ENCODE measurements at places on chromosomes 3 and 15. TPM values are rescaled to one million over a fixed set of nuclear protein-coding genes. Genes with fewer than 3 reads are reported as not detected.

Gene IQCF5
- total RNA-seq, result not detected

Gene CCDC13
- total RNA-seq, result 0.46 TPM

Gene THBS1
- total RNA-seq, result 51.1 TPM

Gene SKOR1
- total RNA-seq, result 0.07 TPM

Gene CCR1
- not detected for total RNA-seq

Gene SOX14
- total RNA-seq, result not detected

Gene FOXB1
- not detected for total RNA-seq

Gene PPARG
- 42.5 TPM for total RNA-seq

Gene LRTM1
- not detected for total RNA-seq

Gene CCK
- 1.1 TPM for total RNA-seq

Gene NUP210
- 32.9 TPM for total RNA-seq

Gene PEX5L
- total RNA-seq, result not detected

Gene LRRC3B
- not detected for total RNA-seq

Gene PLA2G4E
- not detected for total RNA-seq

Gene DGKG
- 8.8 TPM for total RNA-seq

Gene GOLGA8H
- total RNA-seq, result 1.6 TPM

Gene C3orf49
- total RNA-seq, result not detected

Gene GOLGA6L4
- total RNA-seq, result 1.7 TPM

Gene FAM240A
- total RNA-seq, result not detected

Gene EEF1AKMT4
- total RNA-seq, result 12.9 TPM

Gene SYNPR
- not detected for total RNA-seq

Gene MINAR1
- total RNA-seq, result 0.53 TPM

Gene TEX264
- total RNA-seq, result 69.4 TPM

Gene KATNBL1
- 29.6 TPM for total RNA-seq

Gene TMEM41A
- total RNA-seq, result 19.8 TPM

Gene FRMD4B
- 1.1 TPM for total RNA-seq

Gene TTBK2
- total RNA-seq, result 2.1 TPM

Gene ZNF660
- total RNA-seq, result not detected

Gene SLCO2A1
- 0.19 TPM for total RNA-seq

Gene RAB8B
- 9.8 TPM for total RNA-seq

Gene NOX5
- 0.16 TPM for total RNA-seq

Gene ZWILCH
- total RNA-seq, result 32.3 TPM

Gene LAMB2
- total RNA-seq, result 110 TPM

Gene IL20RB
- total RNA-seq, result 1.5 TPM

Gene RFTN1
- 3.2 TPM for total RNA-seq

Gene GOLGA6D
- total RNA-seq, result not detected

Gene BMF
- total RNA-seq, result 1.6 TPM

Gene SEMA3B
- total RNA-seq, result 9.7 TPM

Gene HIGD2B
- not detected for total RNA-seq

Gene KCNMB3
- total RNA-seq, result 0.95 TPM

Gene RNU5B-1
- not detected for total RNA-seq

Gene CILP
- total RNA-seq, result 0.23 TPM

Gene TRPM7
- total RNA-seq, result 22.6 TPM

Gene EPHB1
- not detected for total RNA-seq

Gene RARB
- 7.6 TPM for total RNA-seq

Gene VEPH1
- 0.31 TPM for total RNA-seq

Gene CLDN1
- total RNA-seq, result 23.3 TPM

Gene SLC7A14
- not detected for total RNA-seq

Measured in A549 treated with GW870086 at 1 μM for 4 hours (cell line).